ENCODE measurements at places on chromosomes 7 and 10.
A peak's percentile ranks its signal among the peaks of the same experiment; 100 is the strongest.

- DNase-seq: no peak
Observed at GRCh38 chr7:77327932-77328628, 88.1 kb downstream of the GSAP start.

- DNase-seq: no peak
Observed at GRCh38 chr7:50393547-50394252, 56.5 kb downstream of the FIGNL1 start.

DNA sequence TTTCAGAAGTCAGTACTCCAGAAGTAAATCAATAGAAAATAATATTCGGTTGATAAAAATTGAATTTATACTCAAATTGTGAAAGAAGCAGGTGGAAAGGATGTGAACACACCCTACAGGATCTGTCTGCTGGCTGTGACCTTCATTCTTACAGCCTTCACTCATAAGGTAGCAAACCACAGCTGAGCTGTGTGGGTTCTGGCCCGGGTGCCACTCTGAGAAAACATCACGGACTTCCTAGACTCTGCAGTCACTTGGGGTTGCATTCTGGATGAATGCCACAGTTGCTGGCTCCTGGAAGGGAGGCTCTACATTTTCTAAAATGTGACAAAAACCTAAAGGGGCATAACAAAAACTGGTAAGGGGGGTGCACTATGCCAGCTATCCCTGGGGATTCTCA, 36.0 kb upstream of the ABLIM1 start:
- DNase-seq: no peak

DNA sequence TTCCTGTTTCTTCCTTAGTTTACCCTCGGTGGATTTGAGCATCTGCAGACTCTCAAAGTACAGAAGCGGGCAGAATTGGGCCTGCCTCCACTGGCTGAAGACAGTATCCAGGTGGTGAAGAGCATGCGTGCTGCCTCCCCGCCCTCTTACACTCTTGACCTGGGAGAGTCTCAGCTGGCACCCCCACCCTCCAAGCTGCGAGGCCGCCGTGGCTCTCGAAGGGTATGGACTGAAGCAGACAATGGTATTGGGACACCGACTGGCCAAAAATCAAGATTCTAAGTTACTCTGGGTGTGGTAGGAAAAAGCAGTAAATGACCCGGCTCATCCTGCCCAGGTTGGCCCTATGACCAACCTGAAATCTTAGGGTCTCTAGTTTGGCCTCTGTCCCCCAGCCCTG, 22.2 kb downstream of the STRIP2 start:
- no peak for DNase-seq

- no peak for DNase-seq
Observed at GRCh38 chr10:114346176-114347031, 57.9 kb downstream of the AFAP1L2 start.

GRCh38 chr10:11179516-11180105, 161.9 kb downstream of the CELF2 start:
- no peak for DNase-seq

DNA sequence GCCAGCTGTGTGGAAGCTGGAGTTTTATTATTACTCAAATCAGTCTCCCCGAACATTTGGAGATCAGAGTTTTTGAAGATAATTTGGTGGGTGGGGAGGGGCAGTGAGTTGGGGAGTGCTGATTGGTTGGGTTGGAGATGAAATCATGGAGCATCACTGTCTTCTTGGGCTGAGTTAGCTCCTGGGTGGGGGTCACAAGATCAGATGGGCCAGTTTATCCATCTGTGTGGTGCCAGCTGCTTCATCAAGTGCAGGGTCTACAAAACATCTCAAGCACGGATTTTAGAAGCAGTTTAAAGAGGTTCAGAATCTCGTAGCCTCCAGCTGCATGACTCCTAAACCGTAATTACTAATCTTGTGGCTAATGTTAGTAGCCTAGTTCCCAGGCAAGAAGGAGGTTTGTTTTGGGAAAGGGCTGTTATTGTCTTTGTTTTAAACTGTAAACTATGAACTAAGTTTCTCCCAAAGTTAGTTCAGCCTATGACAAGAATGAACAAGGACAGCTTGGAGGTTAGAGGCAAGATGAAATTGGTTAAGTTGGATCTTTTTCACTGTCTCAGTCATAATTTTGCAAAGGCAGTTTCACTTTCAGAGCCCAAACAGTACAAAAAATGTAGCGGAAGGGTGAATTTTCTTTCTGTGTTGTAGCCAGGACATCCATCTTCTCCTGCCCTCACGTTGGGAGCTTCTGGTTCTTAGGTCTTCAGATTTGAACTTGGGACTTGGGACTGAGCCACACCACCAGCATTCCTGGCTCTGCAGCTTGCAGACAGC, 43.1 kb downstream of the KLF6 start:
- DNase-seq: no peak

- DNase-seq: peak; percentile 21
Observed at GRCh38 chr7:107937531-107937930, 46.5 kb downstream of the DLD start.

DNA sequence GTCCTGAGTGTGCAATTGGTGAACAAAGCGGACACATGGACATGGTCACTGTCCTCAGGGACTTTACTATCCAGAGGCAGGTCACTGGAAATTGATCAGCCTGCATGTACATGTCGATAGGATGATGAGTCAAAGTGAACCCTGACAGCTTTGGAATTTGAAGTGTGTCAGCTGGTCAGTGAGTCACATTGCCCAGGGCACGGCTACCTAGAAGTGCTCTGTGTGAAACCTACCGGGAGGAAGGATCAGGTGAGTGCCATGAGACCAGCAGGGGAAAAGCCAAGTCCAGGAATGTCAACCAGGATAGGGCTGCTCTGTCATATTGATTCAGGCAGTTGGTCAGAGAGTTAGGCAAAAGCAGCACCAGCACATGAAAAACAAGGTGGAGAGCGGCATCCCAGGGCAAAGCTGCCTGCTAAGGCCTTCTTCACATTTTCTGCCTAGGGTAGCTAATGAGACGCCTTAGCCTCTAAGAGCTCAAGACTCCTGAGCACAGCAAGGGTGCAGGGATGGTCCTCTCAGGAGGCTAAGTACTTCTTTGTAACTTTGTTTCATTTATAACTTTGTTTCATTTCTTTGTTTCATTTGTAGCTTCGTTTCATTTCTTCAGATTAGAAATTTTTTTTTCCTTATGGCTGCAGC, 19.4 kb upstream of the PDCD4 start:
- DNase-seq: peak; percentile 97

- no peak for DNase-seq
Observed at GRCh38 chr7:106721816-106722785, 61.1 kb upstream of the CCDC71L start.

GRCh38 chr10:47233631-47234030, 66.4 kb upstream of the GDF10 start:
- DNase-seq: no peak

- no peak for DNase-seq
Observed at GRCh38 chr10:32360884-32361283, 13.9 kb upstream of the EPC1 start.

DNA sequence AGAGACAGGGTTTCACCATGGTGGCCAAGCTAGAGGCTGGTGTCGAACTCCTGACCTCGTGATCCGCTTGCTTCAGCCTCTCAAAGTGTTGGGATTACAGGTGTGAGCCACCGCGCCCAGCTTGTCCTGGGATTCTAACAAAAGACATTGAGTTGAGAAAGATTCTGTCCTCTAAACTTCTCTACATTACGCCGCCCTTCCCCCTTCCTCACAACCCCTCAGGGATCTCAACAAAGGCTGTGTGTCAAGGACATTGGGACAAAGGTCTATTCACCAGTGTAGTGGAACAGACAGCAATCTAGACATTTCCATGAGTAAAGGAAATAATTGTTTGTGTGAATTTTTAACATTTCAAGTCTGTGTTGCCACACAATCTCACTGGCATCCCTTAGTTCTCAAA, 68.8 kb upstream of the KIF5B start:
- DNase-seq: no peak

DNA sequence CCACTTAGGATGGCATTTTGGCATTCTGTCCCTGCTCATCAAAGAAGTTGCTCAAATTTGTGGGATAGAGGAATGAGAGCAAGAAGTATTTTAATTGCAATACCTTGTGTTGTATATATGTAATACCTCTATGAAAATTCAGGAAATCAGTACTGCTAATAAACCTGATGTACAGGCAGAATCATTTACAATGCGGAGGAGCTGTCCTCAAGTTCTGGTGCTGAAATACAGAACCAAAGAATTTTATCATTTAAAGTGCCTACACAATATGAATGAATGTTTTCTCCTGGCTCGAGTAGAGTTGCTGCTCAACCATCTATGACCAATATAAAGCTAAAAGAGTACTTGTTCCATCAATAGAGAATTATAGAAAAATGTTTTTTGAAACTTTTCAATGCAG, 305.8 kb downstream of the PLXNA4 start:
- DNase-seq: no peak

DNA sequence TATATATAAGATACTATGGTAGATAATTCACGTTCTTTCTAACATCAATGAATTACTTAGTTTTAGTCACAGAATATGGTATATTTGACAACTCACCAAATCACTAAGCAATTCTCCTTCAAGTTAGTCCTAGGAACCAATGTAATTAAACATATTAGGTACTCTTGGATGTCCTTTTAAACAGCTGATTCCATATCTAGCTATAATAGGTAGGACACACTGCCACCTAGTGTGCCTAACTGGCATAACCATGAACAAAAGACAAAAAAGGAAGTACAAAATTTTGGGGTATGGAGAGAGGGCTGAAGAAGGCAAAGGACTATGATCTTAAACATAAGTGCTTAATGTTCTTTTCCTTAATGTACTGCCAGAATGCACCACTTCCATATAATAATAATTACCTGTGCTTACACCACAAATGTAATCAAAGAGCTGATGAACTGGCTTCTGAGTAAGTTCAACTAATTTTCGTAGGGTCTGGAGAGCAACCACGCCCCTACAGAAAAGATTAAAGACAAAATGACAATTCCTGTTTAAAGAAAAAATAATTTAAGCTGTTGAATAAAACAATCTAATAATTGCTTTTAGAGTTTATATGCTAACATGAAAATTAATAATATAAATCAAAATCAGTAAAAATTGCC, 28.7 kb downstream of the PNPLA8 start:
- DNase-seq: peak; percentile 50

DNA sequence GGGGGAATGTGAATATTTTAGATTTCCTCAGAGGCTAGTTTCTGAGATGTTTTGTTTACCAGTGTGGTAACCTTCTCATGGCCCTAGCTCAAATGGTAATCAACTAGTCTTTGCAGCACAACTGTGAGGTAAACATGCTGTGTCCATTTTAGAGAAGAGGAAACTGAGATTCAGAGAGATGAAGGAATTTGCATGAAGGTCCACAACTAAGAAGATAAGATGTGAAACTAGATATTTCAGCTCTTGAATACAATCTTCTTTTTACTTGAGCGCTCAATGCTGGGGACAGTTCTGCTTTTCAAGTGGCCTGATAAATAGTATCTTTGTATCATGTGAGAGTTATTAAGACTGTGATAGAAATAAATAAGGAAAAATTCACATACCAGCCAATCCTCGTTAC, 245.4 kb downstream of the AUTS2 start:
- DNase-seq: no peak

DNA sequence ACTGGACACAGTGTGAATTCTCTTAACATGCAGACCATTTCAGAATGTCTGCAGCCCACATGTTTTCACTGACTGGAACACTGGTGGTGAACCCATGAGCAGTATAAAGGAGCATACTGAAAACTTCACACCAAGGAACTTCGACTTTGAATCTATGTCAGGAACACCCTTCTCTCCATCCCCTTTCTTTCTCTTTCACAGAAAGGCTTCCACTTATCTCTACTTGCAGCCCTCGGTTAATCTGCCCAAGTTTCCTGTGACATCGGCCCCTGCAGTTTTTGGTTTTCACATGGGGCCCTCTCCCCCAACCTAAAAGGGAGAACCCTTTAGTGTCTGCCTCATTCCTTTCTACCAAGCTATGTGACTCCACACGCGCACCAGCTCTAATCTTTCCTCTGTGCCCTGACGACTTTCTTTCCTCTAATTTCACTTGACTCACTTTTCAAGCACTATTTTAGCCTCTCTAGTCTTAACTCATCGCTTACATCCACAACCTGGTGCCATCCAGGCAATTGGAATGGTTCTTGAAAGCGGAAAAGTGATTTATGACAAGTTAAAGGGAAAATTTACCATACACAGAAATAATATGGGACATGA, 70.1 kb downstream of the RELN start:
- no peak for DNase-seq

GRCh38 chr10:91975438-91975837, 51.9 kb downstream of the BTAF1 start:
- DNase-seq: no peak

- no peak for DNase-seq
Observed at GRCh38 chr10:6570893-6571292, 9.2 kb downstream of the PRKCQ start.

GRCh38 chr10:13327534-13327933, 20.6 kb downstream of the SEPHS1 start:
- no peak for DNase-seq

GRCh38 chr7:128954830-128955802, 17.4 kb downstream of the IRF5 start:
- no peak for DNase-seq

- no peak for DNase-seq
Observed at GRCh38 chr7:103894656-103895596, 94.5 kb downstream of the RELN start.

GRCh38 chr7:82019551-82020475, 250.0 kb upstream of the HGF start:
- no peak for DNase-seq

DNA sequence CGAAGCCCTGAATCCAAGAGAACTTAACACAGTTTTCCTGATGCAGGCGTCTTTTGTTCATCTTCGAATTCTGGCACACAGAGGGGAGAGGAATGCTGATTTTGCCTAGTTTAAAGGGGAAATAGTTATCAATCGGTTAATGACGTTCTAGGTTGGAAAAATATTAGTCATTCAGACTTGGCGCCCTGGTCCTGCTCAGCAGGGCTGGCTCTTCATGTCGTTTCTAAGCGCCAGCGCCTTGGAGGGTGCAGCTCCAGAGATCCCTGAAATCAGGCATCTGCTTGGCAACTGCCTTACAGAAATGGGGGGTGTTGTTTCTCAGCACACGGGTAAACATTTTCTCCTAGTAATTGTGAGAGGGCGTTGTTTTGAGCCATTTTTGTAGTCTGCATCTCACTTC, 1.3 kb upstream of the PRTFDC1 start:
- DNase-seq: no peak

DNA sequence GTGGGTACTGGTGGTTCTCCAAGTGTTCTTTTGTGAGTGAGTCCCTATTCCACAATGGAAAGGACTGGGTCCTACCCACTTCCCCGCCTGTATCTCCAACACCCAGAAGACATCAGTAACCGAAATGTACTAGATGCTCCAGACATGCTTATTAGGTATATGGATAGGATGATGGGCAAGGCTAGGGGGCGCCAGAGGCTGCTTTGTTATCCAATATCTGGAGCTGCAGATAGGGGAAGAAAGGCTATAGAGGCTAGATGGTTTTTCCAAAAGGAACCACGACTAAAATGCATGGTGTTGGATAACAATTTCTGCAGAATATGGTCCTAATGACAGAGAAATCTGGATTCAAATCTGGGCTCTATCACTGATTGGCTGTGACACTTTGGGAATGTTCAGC, 56.2 kb upstream of the TM9SF3 start:
- DNase-seq: no peak

- no peak for DNase-seq
Observed at GRCh38 chr10:119996944-119997343, 104.4 kb downstream of the SEC23IP start.

Measured in RWPE1 (cell line).